ENCODE measurements at places on chromosomes 1 and 21.
A peak's percentile ranks its signal among the peaks of the same experiment; 100 is the strongest.

DNA sequence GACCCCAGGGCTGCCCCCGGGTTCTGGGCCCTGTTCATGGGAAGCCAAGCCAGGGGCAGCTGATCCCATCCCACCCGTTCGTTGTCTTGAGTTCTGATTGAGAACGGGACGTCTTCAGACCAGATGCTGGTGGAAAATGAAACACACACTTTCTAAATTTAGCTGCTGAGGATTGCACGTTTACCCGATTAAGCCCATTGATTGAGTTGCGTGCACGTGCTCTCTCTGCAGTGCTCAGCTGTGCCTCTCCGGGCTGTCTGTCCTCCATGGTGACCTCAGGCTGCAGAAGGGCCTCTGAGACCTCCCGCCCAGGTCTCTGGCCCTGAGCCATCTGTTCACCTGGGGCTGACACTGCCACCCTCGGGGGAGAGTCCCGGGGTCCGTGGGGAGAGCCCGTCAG is 27.0 kb upstream of the PEX10 start:
- DNase-seq: no peak

DNA sequence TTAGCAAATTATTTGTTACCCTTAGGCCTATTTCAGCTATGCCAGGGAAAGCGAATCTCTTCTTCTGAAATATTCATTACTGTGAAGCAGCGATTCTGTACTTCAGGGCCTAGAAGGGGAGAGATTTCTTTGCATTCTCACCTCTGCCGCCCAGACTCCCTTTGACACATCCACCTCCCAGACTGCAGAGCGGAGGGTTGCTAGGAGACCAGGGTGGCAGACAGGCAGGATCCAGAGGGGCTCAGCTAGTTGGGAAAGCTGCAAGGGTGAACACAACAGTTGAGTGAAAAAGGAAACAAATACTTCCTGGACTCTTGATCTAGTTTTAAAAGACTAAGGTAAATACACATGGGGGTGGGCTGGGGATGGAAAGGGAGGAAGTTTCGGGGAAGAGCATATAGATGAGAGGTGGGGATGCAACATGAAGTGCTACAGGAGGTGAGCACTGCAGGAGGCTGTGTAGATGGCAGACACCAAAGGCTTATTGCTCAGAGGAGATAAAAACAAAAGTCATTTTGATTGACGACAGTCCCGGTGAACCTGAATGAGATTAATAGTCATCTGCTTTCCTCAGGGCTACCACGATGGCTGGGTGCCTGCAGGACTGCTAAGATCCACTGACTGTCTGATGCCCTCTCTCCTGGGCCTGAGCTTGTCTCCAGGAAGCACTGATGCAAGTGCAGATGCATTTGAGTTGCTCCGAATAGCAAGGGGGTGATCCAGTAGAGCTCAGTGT is 26.4 kb upstream of the RAB3GAP2 start:
- DNase-seq: no peak

- no peak for DNase-seq
Measured at GRCh38 chr1:54297596-54298283, 97.8 kb downstream of the MRPL37 start.

DNA sequence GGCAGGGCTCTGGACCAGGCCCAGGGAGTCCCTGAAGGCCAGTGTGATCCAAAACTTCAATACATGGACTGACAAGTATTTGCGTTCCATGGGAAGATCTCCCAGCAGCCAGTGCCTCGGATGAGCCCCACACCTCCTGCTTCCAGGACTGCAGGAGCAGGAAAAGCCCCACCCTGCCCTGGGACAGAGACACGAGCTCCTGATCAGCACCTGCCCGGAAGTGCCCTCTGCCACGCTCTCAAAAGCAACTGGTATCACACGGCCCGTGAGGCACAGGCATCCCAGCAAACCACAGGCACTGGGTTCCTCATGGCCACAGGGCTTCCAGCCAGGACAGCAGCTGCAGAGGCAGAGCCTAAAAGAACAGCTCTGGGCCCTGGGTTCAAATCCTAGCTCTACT is 48.6 kb downstream of the ACOT7 start:
- no peak for DNase-seq

DNA sequence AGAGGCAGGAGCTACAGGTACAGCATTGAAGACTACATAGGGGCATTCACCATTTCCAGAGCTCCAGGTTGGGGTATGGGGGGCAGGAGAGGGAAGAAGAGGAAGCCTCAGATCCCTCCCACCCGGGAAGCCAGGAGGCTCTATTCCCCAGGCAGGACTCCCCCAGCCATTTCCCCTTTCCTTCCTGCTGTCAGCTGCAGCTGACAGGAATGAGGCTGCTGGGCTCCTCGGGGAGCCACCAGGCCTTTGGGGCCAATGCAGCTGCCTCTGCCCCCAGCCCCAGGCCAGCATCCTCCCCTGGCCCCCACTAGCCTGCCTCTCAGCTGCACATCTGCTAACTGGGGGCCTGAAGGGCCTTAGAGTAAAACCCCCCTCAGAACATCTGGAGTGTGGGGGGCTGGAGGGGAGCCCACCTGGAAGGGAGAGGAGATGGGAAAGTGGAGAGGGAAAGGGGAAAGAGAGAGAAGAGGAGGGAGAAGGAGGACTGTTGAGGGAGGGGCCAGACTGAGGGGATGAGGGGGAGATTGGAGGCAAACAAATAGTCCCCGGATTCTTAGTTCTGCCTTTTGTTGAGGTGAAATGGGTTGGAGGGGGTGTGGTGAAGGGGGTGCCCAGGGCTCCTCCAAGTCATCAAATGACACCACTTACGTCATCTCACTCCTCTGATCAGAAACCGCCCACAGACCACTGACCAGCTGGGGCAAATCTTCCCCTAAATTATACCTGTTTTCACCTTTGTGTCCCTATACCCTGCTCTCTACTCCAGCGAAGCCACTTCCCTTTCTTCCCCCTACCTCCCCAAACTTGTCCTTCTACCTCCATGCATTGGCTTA is 58.0 kb downstream of the LGR6 start:
- DNase-seq: no peak

- DNase-seq: no peak
Measured at GRCh38 chr1:96338622-96339021, 383.0 kb upstream of the PTBP2 start.

- no peak for DNase-seq
Measured at GRCh38 chr21:27154451-27155129, 187.7 kb upstream of the ADAMTS5 start.

- no peak for DNase-seq
Measured at GRCh38 chr1:223827193-223827663, 18.5 kb downstream of the TP53BP2 start.

DNA sequence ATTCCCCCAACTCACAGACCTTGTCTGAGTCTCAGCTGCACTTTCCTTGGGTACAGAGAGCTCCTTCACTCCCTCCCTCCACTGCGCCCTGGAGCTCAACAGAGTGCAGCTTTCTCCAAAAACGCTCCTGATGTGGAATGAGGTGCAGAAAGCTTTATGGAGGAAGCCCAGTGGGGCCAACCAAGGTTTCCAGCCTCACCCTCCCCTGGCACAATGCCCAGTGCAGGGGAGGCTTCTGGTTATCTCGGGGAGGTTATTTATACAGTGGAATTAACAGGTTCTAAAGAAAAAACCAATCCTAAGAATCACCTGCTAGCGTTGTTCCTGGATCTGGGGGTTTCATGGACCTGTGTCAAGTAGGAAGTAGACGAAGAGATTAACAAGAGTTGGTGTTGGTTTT is at the start of gene ITLN1:
Gene ITLN1 (minus strand): TSS at position 139 of the 400 bp plus-strand sequence. CDS start 303 bp downstream, outside the sequence.
- no peak for DNase-seq

DNA sequence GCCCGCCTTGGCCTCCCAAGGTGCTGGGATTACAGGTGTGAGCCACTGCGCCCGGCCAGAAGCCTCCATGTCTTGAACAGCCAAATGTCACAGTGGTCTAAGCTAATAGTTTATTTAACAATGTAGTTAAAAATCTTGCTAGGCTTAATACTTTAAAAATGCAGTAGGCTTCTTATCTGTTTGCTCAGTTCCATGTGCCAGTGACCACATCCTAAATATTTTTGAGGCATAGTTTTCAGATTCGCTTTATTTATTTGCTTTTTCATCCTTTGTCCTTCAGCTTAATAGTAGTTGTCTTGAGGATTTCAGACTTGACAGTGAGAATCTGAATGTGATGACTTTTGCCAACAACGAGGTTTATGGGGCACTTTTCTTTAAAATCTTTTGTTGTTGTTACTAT is 59.9 kb upstream of the PRRX1 start:
- DNase-seq: no peak

DNA sequence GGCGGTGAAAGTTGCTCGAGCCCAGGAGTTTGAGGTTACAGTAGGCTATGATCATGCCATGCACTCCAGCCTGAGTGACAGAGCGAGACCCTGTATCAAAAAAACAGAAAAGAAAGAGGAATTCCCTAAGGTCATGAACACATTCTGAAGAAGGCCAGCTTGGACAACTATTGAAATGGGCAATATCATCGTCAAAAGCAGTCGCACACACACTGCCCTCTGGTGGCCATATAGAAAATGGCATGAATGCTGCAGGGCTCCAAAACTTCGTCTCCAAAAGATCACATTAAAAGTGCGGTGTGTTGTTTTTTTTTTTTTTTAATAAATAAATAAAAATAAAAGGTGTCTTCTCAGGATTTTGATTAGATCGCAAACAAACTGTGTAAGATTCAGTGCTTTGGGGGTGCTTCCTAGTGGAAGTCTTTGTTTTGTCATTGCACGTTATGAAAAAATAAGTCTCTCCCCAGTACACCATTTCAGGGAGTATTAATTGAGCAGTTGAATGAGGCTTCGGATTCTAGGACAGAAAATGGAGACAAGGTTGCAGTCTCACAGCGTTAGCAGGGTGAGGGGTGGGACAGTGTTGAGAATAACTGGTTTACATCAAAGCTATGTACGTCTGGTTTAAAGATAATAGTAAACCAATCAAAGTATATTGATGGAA is 87.5 kb upstream of the FMN2 start:
- DNase-seq: peak; percentile 40

DNA sequence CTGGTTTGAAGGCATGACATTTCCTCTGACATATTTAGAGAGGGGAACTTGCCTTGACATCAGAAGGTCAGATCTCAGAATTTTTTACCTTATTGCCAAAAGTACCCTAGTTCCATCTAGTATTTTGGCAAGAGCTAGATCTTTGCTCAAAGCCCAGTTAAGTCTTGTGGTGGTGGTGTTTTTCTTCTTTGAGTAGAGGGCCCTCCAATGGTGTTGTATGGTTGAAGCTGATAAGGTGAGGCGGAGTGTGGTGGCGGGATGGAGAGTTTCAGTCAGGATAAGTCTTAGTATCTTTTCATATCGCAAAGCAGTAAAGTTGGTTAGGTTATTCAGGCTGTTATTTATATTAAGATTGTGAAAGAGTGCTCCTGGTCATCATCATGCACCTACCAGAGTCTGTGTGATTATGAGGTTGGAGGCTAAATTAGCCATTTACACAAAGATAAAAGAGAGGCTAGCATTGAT is 20.1 kb upstream of the MACF1 start:
- no peak for DNase-seq

GRCh38 chr1:158026651-158027050 is 33.2 kb downstream of the KIRREL1 start:
- DNase-seq: no peak

GRCh38 chr1:62597281-62597680 is at the start of gene ANGPTL3:
Gene ANGPTL3, plus strand, starts transcription at chr1:62597520. Its CDS starts 47 bp downstream, at chr1:62597567.
- no peak for DNase-seq

- DNase-seq: no peak
Measured at GRCh38 chr1:223009406-223009805, 133.6 kb downstream of the TLR5 start.

DNA sequence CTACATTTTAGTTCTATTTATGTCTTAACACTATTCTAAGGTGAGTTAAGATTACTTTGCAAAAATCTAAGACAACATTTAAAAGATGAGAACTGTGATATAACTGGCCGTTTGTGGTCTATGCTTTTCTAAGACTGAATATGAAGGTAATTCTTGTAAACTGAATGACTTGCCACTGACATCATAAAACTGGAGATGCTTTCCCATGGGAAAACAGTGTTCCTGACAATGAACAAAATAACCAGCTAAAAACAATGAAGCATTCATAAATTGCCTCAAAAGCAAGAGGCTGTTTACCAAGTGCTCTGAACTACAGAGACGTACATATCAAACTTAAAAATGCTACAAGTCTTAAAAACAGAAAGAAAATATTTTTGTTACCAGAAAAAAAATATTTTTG is 54.7 kb downstream of the APP start:
- no peak for DNase-seq

DNA sequence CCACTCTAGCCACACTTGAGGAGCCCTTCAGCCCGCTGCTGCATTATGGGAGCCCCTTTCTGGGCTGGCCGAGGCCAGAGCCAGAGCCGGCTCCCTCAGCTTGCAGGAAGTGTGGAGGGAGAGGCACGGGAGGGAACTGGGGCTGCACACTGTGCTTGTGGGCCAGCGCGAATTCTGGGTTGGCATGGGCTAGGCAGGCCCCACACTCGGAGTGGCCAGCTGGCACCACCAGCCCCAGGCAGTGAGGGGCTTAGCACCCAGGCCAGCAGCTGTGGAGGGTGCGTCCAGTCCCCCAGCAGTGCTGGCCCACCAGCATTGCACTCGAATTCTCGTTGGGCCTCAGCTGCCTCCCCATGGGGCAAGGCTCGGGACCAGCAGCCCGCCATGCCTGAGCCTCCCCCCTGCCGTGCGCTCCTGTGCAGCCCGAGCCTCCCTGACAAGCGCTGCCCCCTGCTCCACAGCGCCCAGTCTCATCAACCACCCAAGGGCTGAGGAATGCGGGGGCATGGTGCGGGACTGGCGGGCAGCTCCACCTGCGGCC is 785.9 kb upstream of the TPTE start:
- no peak for DNase-seq

- DNase-seq: no peak
Measured at GRCh38 chr1:8723010-8723409, 94.4 kb downstream of the RERE start.

GRCh38 chr1:53894644-53895043 is 657 bp downstream of the DIO1 start:
- no peak for DNase-seq

DNA sequence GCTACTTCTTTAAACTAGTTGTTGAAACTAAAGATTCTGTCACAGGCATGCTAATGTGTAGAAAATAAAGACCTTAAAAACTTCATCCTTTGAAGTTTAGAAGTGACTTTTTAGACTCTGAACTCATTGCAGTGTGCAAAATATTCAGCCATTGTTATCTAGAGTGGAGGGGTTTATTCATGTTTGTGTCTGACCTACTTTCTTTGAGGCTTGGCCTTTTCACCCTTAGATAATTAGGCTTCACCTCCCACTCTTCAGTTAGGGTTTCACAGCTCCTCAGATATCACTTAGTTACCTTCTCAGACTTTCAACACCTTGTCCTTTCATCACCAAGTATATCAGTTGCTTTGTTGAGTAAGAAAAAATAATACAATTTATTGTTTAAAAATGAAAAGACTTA is 75.9 kb downstream of the IVNS1ABP start:
- no peak for DNase-seq

GRCh38 chr1:161166669-161167548 is 683 bp downstream of the PPOX start:
- peak; percentile 24 for DNase-seq

All from NCI-H2081 (cell line).